Right atrium auricular region (tissue), 2 donors: ENCODE measurements at places on chromosomes 6 and 20. TPM values are rescaled to one million over a fixed set of nuclear protein-coding genes. Genes with fewer than 3 reads are reported as not detected.

DNA sequence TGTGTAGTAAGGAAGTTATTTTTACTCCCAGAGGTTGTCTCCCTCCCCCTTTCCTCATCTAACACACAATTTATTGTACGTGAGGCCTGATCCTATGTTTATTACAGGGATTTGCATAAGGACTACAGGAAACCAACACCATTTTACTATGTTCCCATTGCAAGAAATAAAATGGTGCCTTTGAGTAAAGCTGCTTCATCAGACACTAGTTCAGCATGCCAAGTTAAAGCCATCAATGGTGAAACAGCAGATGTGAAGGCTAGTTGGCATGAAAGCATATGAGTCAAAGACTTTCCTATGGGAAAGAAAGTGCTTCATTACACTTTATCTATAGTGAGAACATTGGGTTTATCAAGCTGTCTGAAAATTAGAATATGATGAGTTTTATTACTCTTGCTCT is 543.0 kb downstream of the GRIK2 start:
- no peak for DNase-seq
- H3K27me3 ChIP-seq, result no peaks in the 10 kb centered on the region
- no peak overlapping the region for H3K27ac ChIP-seq
- H3K4me3 ChIP-seq, result no peak overlapping the region

NKAIN4 gene
- not detected for total RNA-seq

HLA-DRA gene
- total RNA-seq, result 57.5 TPM

GRCh38 chr20:36390719-36391415 is 84.7 kb downstream of the DLGAP4 start:
- no peak for DNase-seq
- H3K4me3 ChIP-seq, result no peak overlapping the region
- H3K27me3 ChIP-seq, result no peaks in the 10 kb centered on the region

DNA sequence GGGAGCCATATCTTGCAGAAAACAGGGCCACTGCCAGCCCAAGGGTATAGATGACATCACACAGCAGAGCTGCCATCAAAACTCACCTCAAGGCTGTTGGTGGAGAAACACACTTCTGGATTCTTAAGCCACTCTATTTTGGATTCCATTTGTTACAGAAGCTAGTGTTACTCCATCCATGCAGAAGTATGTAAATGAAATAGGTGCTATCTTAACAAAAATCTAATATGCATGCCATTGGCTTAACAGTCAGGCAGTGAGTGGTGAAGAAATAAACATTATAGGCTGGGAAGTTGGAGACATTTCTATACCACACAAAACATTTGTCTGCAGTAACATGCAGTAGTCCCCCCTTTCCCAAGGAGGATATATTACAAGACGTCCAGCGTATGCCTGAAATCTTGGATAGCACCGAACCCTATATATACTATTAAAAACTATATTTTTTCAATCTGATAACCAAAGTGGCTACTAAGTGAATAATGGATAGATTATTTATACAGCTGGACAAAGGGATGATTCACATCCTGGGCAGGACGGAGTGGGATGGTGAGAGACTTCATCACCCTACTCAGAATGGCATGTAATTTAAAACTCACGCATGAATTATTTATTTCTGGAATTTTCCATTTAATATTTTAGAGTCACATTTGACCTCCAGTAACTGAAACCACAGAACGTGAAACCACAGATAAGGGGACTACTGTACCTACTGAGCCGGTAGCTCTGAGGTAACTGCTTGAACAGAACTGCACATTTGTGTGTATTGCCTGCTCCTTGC is 160.0 kb upstream of the PLN start:
- no peaks in the 10 kb centered on the region for H3K4me1 ChIP-seq
- no peaks in the 10 kb centered on the region for H3K36me3 ChIP-seq
- H3K27ac ChIP-seq, result no peak overlapping the region
- H3K27me3 ChIP-seq, result no peaks in the 10 kb centered on the region
- H3K4me3 ChIP-seq, result no peak overlapping the region
- DNase-seq, result no peak

PRDM1 gene
- 1.8 TPM for total RNA-seq

IFNGR1 gene
- 111 TPM for total RNA-seq

LY6G6C gene
- 1.3 TPM for total RNA-seq

GRCh38 chr6:148001844-148002642 is 340.6 kb upstream of the SASH1 start:
- H3K27me3 ChIP-seq, result no peaks in the 10 kb centered on the region
- H3K4me3 ChIP-seq, result no peak overlapping the region
- no peaks in the 10 kb centered on the region for H3K4me1 ChIP-seq
- no peak for DNase-seq
- H3K36me3 ChIP-seq, result no peaks in the 10 kb centered on the region

DNA sequence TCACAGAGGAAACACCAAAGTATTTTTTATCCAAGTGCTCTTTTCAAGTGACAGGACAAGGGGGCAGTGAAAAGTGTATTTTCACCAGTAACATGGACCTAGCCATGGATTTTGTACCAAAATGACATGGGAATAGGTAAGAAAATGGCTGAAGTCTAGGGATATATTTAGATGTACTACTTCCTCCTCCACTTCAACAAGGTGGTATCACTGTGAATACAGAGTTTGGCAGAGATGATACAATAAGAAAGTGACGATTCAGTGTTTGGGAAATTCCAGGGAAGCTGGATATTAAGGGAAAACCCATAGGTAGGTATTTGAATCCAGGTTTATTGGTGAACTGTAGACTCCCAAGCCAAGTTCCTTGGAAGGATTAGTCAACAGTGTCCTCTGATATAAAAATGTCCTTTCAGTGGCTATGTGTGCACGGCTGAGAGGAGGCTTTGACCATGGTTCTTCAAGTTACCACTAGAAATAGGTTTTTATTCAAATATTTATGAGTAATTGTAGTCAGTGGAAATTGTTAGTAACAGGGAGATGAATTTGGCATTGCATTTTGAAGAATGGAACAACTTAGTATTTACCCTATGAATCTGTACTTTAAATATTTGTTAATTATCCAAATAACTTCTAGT is 356.0 kb upstream of the CITED2 start:
- peaks cover 10% of the 10 kb centered on the region for H3K4me1 ChIP-seq
- no peak overlapping the region for H3K4me3 ChIP-seq
- no peaks in the 10 kb centered on the region for H3K36me3 ChIP-seq
